ENCODE measurements at places on chromosomes 3 and 15.

DNA sequence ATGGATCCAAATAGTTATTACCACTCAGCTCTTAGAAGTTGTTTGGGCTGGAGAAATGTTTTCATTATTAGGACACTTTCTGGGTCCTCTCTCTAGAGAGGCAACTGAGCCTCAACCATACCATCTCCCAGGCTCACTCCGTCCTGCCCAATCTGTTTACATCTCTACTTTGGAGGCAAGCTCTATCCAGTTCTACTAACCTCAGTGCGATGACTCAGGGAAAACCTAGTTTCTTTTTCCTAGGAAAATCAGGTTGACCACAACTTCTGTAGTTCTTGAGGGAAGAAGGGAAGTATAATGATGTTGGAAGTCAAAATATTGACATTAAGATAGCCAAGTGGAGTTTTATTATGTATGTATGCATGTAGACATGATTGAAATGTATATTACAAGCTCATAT lies 40.4 kb downstream of the LPP start:
- no peak for DNase-seq

DNA sequence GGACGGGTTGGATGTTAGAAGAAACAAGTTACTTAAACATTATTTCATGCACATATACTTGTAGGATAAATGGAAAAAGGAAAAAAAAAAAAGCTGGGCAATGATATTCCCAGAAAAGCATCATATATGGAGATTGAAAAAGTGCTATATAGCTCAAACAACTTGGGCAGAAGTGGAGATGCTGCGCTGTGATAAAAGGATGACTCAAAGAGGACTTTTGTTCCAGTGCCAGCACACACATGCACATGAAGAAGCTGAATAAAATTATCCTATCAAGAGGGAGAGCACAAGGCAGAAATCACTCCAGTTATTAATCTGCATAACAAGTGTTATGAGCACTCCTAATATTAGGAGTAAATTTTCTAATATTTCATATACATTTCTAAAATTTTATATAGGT lies 30.9 kb downstream of the FRMD4B start:
- peak; percentile 51 for DNase-seq

DNA sequence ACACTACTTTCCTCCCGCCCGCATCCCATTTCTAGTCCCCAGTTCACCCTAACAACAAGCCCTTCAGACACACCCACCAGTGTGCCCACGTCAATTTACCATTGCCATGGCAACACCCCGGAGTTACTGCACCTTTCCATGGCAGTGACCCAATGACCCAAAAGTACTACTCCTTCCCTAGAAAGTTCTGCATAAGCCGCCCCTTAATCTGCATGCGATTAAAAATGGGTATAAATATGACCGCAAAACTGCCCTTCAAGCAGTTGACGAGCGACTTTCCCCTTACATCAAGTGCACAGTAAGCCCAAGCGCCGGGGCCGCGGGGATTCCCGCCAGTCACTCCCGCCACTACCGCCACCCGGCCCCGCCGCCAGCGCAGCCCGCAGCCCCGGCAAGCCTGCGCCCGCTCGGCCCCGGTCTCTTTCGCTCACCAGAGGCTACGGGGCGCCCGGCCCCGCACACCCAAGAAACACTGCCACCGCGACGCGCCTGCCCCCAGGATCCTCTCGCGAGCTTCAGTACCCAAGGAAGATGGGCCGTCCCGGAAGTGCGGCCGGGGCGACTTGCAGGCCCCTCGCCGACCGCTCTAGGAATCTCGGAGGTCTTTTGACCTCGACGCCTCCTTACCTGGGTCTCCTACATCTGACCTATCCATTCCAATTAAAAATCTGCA lies 27.2 kb upstream of the ZNF502 start:
- peak; percentile 44 for DNase-seq

GRCh38 chr3:43373560-43373928 lies 87.2 kb downstream of the SNRK start:
- no peak for DNase-seq

DNA sequence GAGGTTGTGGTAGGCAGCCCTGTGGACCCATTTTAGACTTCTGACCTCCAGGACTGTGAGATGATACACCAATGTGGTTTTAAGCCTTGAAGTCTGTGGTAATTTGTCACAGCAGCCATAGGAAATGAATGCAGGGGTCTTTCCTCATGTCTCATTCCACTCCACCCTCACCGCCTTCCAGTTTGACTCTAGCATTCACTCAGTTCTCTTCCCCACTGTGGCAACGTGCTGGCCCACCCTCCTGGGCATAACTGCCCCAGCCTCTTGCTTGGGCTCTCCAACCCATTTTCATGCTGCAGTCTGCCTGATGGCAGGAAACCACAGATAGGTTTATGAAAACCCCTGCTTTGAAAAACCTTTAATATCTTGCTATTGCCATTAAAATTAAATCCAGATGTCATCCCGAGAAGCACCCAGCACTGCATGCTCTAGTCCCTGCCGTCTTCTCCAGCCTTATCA lies 7.3 kb upstream of the TRNT1 start:
- DNase-seq, result no peak

Data from nucleus accumbens (tissue), 56 donors.